ENCODE measurements at places on chromosomes 4 and X.

- no peak for DNase-seq
Measured at GRCh38 chr4:61994036-61994435, 793.9 kb downstream of the ADGRL3 start.

DNA sequence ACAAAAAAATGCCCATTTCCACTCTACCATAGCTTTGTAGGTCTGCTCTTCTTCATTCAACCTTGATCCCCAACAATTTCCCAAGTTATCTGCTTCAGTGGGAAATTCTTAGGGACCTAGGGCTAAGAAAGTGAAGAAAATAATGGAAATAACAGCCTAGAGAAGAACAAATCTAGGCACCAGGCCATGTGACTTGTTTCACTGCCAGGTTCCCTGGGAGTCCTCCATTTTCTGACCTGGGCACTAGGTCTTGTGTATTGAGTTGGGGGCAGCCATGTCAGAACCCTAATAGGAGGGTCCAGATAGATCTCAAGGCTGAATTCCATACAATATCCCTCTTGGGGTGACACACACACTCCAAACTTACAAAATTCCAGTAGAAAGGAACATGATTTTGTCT lies 194.6 kb upstream of the STK26 start:
- no peak for DNase-seq

DNA sequence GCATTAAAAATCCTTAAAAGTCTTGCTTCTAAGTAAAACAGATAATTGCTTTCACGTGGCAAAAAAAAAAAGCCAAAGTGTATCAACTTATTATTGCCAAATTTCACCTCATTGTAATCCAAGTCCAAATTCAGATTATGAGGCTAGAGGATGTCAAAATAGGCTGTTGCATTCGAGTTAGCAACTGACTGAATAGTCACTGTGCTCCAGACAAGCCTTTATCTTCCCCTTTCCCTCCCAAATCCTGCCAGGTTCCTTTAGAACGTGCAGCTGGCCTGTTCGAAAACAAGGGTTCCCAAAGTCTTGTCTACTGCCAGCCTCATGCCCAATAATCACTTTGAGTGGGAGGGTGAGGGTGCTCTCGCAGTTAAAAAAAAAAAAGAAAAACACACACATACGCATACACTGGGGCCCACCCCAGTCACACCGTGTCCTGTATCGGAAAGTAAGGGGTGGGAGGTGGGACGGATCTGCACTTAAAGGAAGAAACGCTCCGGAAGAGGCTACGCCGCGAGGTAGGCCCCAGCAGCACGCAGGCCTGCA lies 603 bp downstream of the MAD2L1 start:
- DNase-seq = no peak

DNA sequence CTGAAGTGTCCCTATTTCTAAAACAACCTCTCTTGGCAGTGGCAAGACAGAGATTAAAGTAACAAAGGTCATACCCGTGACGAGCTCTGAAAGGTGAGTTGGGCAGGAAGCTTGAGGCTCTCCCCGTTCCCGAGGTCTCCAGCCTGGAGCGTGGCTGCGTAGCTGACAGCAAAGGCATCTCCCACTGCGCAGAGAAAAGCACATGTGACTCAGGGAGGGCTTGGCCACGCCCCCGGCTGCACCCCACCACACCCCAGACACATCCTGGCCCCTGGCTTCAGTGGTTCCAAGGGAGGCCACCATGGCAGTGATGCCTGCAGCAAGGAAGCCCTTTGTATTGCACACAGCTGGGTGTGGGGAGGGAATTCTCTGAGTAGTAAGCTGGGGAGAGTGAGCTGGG lies 23.1 kb downstream of the EVC2 start:
- no peak for DNase-seq
